ENCODE measurements at places on chromosomes 3 and 15. TPM values are rescaled to one million over a fixed set of nuclear protein-coding genes. Genes with fewer than 3 reads are reported as not detected.

DNA sequence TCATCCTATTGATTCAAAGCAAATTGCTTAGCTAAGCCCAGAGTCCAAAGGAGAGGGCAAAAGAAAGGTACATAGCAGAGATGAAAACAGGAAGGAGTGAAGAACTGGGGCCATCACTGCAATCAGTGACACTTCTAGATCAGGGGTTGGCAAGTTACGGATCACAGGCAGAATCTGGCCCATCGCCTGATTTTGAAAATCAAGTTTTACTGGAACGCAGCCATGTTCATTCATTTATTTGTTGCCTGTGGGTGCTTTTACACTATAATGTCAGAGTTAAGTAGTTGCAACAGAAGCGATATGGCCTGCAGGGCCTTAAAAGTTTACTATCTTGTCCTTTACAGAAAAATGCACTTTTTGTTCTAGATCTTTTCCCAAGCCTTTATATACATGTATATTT is 271.7 kb upstream of the TOPAZ1 start:
- no peak for DNase-seq

DNA sequence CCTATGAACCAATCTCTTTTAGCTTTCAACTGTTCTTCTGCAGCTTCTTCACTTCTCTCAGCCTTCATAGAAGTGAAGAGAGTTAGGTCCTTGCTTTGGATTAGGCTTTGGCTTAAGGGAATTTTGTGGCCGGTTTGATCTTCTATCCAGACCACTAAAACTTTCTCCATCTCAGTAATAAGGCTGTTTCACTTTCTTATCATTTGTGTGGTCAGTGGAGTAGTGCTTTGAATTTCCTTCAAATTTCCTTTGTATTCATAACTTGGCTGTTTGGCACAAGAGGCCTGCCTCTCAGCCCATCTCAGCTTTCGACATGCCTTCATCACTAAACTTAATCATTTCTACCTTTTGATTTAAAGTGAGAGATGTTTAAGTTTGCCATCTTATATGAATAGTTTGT is 21.7 kb downstream of the DZIP1L start:
- DNase-seq = no peak

DNA sequence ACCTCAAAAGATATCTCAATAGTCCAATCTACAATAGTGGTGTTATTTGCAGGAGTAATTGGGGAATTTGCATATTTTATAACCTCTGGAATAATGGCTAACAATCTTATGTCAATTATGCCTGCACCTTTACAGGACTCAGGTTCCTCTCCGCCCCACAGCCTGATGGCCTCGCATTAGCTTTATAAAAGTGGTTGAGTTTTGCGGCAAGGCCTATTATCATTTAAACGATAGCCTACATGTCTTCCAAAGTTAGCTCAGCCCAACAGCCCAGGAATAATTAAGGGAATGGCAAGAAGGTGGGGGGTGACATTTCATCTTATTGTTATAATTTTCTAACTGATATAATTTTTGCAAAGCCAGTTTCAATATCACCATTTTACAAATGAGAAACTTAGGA is 97.3 kb downstream of the RTP4 start:
- no peak for DNase-seq

DNA sequence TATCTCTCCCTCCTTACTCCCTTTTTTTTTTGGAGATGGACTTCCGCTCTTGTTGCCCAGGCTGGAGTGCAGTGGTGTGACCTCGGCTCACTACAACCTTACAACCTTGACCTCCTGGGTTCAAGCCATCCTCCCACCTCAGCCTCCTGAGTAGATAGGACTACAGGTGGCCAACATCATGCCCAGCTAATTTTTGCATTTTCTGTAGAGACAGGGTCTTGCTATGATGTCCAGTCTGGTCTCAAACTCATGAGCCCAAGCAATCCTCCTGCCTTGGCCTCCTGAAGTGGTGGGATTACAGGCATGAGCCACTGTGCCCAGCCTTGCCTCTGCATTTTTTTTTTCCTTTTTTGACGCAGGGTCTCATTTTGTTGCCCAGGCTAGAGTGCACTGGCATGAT is 17.1 kb downstream of the STAG1 start:
- DNase-seq = no peak

- DNase-seq = no peak
Observed at GRCh38 chr3:127196002-127196401, 3.1 kb downstream of the PRR23E start.

The SLC12A1 gene
- 0.91 TPM for polyA plus RNA-seq

Measured in muscle of arm (tissue), 14 donors.